ENCODE measurements at places on chromosomes 3 and 15.
A peak's percentile ranks its signal among the peaks of the same experiment; 100 is the strongest.

- peak; percentile 2 for DNase-seq
Observed at GRCh38 chr3:115513416-115513800, 109.9 kb upstream of the GAP43 start.

GRCh38 chr3:128681369-128681829 is 30.8 kb upstream of the RPN1 start:
- DNase-seq: no peak

DNA sequence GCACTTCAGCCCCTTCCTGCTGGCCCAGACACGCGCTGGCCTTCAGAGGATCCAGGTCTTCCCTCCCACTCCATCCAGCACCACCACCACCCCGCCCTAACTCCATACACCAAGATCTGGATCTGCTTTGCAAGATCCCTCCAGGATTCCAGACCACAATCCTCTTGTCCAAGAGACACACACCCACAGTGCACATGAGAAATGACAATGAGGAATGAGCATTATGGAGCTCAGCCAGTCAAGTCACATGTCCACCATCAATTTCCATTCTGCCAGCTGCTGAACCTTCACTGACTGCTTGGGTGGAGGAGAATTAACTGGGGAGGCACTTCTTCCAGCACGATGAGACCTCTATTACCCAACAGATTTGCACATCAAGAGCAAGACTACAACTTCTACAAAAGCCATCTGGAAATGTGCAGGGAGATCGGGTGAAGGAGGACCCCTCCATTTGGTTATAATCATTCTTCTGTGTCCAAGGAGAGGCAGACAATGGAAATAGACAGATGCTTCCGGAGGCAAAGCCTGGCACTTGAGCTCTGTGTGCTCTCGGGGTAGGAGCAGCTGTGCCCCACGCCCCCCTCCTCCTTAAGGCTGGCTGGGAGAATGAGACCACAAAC is 12.3 kb upstream of the SPATA12 start:
- no peak for DNase-seq

- no peak for DNase-seq
Observed at GRCh38 chr15:58486564-58486963, 54.8 kb downstream of the LIPC start.

DNA sequence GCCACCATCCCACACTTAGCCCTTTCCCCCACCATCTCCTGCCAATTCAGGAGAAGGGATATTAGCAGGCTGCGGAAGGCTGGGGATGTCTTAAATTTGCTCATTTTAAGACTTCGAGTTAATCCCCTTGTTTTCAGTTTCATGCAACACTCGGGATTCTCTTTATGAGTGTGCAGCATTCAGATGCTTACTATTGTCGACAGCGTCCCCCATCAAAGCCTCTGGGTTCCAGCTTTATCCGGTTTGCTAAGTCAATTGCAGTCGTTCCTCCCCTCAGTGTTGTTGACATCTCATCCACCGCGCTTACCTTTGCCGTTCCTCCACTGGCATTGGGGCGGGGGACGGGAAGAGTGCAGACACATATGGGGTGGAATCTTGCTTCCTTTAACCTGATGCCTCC is 220.2 kb downstream of the VPS13C start:
- no peak for DNase-seq

DNA sequence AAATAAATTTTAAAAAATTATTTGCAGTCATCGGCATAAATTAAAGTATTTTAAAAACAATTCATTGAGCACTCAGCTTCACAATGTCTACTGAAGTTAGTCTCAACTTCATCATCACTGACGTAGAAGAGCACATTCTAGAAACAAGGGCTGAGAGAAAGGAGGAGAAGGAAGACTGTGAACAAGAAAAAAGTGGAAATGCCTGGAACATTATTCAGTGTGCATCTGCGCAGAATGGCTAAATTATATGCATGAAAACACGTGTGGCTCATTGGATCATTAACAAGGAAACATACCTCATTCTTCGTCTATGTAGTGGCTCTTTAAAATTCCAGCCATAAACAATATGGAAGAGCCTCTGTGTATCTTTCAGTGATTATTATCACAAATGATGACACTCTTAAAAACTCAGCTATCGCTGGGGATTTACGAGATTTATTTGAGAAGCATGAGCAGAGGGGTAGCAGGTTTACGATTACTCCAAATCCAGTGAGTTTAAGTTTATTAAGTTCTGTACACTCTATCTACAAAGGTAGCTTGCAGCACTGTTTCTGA is 404.2 kb upstream of the CDIN1 start:
- DNase-seq: no peak

DNA sequence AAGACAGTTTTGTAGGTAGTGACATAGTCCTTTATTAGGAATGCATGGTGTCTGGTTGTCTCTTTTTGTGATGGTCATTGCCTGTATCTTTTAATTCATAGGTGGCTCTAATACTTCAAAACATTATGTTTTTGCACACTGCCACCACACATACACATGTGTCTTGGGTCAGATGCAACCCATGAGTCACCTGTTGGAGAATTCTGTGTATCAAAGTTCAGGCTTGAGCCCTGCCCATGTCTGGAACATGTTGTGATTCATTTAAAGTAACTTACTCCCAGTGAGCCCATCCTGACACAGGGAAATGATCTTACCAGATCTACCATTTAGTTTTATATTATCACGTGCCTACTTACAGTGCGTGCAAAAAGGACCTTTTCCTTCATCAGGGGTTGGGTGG is 142.7 kb downstream of the GHSR start:
- no peak for DNase-seq

GRCh38 chr3:167302678-167303077 is 77.4 kb downstream of the ZBBX start:
- no peak for DNase-seq

DNA sequence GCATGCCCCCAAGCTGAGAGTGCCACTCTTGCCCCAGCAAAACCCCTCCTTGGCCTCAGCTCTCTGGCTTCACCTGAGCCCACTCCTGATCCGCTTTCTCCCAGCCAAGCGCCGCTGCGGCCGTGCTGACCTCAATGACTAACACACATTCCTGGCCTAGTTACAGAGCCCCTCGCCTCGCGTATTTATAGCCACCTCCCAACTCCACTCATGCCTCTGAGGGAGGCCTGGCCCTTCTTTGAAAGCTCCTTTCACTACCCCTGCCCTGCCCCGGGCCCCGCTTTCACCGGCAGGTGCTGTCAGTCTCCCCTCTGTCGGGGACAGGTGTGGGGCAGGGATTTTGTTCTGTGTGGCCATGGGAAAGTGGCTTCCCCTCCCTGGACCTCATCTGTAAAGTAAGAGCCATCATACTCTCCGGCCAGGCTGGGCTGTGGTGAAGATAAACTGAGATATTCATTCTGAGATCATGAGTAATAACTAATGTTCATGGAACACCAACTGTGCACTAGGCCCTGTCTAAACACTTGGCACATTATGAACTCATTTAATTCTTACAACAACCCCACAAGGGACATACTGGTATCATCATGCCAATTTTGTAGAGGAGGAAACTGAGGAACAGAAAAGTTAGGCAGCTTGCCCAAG is 13.2 kb upstream of the ATP2B2 start:
- DNase-seq: no peak

Data from CD4-positive, alpha-beta T cell treated with Interleukin-15 for 4 hours (primary cell).